ENCODE measurements at places on chromosomes 6 and 20.

DNA sequence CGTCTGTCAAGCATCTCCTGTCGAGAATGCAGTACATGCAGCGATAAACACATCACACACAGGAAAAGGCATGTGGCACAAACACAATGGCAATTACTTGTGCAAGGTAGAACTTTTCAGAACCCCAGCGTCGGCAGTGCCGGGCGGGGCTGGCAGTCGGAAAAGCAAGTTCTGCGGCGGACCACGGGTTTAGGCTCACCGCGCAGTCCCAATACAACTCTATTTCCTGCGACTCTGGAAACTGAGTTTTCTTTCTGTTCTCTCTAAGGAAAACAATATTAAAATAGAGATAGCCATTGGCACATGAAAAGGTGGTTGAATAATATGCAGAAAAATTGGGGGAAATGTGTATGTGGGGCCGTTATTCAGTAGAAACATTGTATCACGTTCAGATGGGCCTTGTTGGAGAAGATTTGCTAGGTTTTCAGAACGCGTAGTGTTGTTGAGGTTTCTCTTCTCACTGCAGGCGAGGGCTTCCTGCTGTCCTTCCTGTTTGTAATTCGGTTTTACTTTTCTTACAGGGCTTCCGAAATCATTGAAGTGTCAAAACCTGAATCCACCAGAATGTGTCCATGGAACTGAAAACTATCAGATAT, 369.5 kb downstream of the THBS2 start:
- DNase-seq: no peak

DNA sequence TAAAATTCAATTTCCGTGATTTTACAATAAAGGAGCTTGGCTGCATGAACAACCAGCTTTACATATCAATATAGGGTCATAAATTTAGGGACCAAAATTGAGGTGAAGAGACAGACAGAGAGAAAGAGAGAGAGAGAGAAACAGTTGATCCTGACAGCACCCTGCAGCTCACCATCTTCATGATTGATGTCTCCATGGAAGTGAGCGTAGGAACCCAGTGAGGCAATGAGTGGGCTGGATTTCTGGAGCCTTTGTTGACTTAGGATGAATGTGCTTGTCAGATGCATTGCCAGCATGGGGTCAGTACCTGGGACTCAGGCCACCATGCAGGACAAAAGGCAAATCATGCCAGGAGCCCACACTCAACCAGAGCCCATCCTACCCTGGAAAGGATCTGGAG, 165.1 kb upstream of the SYNDIG1 start:
- DNase-seq: no peak

DNA sequence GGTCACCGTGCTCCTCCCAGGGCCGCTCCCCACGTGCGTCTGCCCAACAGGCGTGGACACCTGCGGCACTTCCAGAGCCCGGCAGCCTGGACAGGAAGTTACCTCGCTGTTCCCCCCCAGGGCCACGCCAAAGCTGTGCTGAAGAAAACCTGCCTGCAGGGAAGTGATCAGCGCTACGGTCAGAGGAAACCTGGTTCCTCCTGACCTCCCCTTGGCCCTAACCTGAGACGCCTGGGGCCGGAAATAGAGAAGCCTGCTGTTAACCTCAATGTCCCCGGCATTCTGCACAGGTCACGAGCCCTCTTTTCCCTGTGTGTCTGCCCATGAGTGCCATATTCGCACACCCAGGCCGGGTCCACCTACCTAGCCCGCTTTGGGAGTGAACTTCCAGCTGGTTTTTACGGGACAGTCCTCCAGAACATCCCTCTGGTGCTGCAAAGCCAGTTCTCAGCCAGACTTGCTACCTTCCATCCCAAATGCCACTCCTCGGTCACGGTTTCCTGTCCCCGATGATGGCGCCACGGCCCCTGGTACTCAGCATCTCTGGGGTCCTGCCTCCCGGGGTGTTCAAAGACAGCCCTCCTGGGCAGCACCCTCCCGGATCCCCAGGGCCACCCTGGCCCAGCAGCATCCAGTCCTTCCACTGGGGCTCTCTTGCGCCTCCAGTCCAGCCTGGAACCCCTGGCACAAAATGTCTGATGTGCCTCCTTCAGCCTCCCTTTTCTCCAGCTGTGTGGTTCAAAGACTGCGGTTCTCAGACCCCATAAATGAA, 12.0 kb upstream of the IRF4 start:
- no peak for DNase-seq

- DNase-seq: no peak
Observed at GRCh38 chr6:138523347-138524210, 24.3 kb upstream of the NHSL1 start.

DNA sequence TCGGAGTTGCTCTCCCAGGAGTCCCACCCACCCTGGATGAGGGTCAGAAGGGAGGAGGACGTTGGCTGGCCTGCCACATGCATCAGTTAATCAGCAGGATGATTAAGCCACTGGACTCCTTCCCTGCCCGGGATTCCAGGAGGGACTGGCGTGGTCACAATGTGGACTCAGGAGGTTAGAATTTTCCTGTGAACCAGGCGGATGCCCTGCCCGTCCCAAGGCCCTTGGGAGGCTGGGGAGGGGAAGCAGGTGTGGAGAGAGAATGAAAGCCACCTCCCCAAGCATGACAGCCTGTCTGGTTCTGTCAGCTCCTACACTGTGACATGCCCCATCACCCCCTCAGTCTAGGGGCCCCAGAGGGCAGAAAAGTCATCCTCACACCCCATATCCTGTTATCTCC, 11.6 kb upstream of the ITPR3 start:
- no peak for DNase-seq

Measured in endothelial cell (in vitro differentiated cells).